ENCODE measurements at places on chromosomes 2 and 18.

- no peak for DNase-seq
These were observed 9.6 kb upstream of the PELI1 start for GRCh38 chr2:64153811-64154210.

GRCh38 chr2:54053830-54054229 lies 61.6 kb upstream of the ACYP2 start:
- no peak for DNase-seq

- no peak for DNase-seq
These were observed 293.5 kb upstream of the SLC39A10 start for GRCh38 chr2:195363496-195363895.

DNA sequence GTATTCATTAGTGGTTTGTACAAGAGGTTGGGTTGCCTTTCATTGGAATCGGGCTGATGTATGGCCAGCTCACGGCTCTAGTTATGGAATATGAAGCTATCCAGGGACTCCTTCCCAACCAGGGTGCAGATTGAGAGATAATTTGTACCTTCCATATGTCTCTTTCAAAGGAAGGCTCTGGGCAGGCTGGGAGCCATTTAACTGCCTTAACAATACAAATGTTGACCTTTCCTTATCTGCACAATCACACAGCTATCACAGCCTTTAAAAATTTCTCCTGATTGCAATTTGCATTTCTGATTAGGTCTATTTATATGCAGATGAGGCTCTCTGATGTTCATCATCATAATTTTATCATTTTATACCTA lies 58.7 kb downstream of the MYO3B start:
- DNase-seq = no peak

- DNase-seq = no peak
These were observed 51.9 kb upstream of the SEMA4C start for GRCh38 chr2:96921561-96922319.

DNA sequence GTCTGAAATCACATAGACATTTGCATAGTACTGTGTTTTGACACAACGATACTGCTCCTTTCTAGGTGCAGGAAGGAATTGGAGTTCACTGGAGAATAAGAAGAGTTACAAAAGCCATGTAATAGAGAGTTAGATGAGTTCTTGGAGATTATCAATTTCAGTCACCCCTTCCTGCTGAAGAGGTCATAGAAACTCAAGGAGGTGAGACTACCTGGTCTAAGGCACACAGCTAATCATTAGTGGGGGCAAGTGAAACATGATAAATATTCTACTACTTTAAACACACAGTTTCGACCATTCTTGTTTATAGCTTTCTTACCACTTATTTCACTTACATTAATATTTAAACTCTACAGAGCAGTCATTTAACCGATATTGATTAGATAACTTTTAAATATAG lies 286.9 kb upstream of the NXPH2 start:
- DNase-seq = no peak
